ENCODE measurements at places on chromosomes 2 and 18.

GRCh38 chr2:98252038-98252773, 94.0 kb upstream of the CNGA3 start:
- no peak for ATAC-seq

- ATAC-seq: peak; percentile 50
Measured at GRCh38 chr2:97745474-97746174, 32.2 kb downstream of the ZAP70 start.

GRCh38 chr2:41836948-41837347, 210.9 kb upstream of the PKDCC start:
- ATAC-seq: no peak

DNA sequence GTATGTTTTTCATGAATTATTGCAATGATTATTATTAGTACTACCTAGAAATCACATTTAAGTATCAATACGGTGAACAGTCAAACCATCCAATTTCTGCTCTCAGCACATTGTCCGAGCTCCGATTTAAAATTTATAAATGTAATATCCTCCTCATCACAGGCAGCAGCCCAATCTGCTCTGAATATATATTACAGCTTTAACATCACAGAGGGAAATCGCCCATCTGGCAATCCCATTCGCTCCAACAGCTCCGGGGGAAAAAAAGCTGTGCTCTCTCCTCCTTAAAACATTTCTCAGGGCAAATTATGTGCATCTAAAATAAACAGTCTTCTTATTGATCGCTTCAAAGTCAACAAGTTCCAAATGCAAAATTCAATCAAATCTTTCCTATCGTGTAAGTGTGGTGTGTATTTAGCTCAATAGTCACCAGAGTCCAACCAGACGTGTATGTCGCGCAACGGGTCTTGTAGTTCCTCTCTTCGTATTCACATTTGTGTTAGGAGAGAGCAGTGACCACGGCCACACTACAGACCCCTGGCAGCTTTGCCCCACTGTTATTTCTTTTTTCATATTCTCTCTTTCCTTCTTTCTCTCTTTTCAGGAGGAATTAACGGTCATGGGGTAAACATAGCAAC, 2.4 kb downstream of the FIGN start:
- ATAC-seq: no peak

DNA sequence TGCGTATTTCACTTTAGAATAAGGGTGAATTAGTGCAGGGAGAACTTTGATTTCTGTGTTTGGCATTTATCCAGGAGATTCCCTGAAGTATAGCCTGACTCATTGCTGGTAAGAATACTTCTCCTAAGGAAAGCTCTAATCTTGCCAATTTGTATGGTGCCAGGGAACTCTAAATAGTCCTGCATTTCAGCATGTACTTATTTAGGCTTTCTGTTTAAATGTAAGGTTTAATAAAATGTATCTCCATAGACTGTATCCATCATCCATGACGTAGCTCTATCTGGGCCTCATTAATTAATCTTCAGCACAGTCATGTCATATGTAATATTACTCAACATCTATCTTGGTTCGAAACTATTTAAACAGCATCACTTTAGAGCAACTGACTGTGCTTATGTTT, 127.7 kb downstream of the DOK6 start:
- ATAC-seq: no peak

GRCh38 chr2:36800381-36800780, 103.9 kb downstream of the VIT start:
- no peak for ATAC-seq

GRCh38 chr2:61404438-61404837, 66.4 kb downstream of the USP34 start:
- ATAC-seq: no peak

DNA sequence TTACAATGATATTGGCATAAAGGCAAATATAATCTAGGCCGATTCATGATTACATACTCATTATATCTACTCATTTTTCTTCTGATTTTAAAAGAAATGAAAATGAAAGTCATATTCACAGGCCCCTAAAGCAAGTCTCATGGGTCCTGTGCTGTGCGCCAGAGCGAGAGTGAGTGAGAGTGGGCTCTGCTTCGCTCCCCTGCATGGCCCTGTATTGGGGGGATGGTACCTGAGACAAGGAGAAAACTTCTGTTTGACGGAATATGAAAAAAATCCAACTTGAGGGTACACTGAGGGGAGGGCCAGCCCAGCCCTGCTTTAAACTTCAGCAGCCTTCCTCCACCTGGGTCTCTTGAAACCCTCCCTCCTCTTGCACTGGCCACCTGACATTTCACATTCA, 81.4 kb upstream of the RGPD5 start:
- ATAC-seq: no peak

DNA sequence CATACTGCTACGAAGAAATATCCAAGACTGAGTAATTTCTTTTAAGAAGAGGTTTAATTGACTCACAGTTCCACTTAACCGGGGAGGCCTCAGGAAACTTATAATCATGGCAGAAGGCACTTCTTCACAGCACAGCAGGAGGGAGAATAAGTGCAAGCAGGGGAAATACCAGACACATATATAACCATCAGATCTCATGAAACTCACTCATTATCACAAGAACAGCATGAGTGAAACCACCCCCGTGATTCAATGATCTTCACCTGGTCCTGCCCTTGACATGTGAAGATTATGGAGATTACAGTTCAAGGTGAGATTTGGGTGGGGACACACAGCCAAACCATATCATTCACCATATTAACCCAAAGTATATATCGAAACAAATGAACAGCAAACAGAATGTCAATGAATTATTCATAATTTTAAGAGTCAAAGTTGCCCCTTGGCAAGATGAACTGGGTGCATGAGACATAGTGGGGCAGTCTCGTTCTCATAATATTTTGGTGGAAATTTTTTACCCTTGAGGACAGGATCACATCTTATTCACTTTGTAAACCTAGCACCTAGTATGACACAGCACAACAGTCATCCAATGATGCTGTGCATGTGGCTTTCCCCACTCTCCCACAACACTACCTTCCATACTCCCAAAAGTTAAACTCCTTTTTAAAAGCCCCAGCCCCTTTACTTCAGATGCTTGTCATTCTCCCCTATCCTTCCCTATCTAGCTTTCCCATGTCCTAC, 425.3 kb downstream of the ZEB2 start:
- ATAC-seq: no peak

DNA sequence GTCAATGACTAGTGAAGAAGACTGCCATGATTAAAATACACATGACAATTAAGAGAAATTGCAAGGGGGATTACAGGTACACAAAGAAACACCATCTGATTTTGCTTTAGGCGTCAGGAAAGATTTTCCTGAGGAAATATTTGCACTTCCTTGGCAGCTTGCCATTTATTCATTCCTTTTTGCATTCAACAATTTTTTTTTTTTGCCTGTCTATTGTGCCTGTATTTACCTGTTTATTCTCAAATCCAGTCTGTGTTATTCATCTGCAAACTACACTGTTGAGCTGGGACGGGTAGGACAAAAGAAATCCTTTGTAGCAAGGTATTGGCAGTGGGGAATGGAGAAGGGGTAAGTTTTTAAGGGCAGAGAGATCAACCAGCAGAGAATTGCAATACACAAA, 31.8 kb downstream of the SMAD2 start:
- ATAC-seq: no peak

DNA sequence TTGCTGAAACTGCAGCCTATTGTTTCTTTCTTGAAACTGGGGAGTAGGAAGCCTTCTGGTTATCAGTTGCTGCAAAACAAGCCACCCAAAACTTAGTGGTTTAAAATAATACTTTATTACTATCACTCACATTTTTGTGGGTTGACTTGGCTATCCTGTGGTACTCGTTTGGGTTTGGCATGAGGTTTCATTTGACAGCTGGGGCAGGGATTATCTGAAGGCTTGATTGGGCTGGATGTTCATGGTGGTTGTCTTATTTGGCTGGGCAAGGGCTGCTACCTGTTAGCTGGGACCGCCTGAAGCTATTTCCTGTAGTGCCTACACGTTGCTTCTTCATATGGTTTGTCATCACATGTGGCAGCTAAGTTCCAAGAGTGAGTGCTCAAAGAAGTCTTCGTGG, 122.3 kb downstream of the PLCL1 start:
- no peak for ATAC-seq

DNA sequence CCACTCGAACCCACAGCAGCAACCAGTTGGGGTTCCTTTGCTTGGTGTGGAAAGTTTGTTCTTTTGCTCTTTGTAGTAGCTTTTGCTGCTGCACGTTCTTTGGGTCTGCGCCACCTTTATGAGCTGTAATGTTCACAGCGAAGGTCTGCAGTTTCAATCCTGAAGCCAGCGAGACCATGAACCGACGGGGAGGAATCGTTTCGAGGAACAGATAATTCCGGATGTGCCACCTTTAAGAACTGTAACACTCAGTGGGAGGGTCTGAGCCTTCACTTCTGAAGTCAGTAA, 14.3 kb downstream of the GPR17 start:
- ATAC-seq: no peak

GRCh38 chr2:113692698-113693428, 63.6 kb downstream of the SLC35F5 start:
- no peak for ATAC-seq

DNA sequence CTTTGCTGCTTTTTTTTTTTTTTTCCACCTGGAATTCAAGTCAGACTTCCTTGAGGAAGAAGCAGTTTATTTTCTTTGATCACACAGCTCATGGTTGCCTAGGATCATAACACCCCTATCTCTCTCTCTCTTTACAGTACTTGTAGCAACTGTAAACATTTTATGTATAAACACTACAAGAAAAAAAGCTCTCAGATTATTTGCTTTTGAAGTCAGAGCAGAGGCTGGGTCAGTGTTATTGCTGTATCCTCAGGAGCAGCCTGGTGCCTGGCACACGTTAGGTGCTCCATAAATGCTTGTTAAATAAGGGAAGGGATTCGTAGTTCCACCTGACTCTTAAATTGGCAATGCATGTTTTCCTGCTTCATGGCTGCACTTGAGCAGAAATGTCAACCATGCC, 221.2 kb downstream of the TGIF1 start:
- no peak for ATAC-seq

DNA sequence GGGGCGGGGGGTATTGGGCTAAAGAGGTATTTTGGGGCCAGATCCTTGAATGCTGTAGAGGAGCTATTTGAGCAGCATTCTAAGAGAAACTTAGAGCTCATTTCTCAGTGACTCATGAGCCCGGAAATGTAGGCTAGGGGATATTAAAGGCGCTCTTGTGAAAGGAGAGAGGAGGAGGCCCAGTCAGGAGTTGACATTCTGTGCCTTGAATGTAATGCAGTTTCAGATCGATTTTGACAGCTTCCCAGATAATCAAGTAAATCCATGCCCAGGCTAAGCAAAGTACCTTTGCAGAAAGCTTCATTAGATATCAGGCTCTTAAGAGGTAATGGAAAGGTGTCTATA, 1.5 kb downstream of the CAB39 start:
- ATAC-seq: peak; percentile 47

- ATAC-seq: no peak
Measured at GRCh38 chr2:119434664-119435063, 3.0 kb downstream of the TMEM37 start.

- peak; percentile 35 for ATAC-seq
Measured at GRCh38 chr2:108637304-108637669, 82.0 kb upstream of the RANBP2 start.

- ATAC-seq: no peak
Measured at GRCh38 chr18:56380685-56381084, 257.7 kb downstream of the TXNL1 start.

DNA sequence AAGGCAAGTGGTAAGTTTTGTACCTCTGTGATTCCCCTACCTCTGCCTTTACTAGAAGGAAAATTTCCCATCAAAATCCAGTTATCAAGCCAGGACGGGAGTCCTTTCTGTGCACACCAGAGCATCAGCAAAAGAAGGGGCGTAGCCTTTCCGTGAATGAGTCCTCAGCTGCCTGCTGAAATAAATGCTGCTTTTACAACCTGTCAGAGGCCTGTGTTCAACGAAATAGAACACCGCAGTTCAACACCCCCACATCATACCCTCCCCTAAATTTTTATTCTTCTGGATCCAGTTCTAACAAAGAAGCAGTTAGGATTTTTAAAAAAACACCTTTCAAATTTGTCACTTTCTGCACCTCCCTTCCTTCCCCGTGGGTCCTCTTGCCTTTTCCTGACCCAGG, 135.8 kb downstream of the SETBP1 start:
- ATAC-seq: no peak

DNA sequence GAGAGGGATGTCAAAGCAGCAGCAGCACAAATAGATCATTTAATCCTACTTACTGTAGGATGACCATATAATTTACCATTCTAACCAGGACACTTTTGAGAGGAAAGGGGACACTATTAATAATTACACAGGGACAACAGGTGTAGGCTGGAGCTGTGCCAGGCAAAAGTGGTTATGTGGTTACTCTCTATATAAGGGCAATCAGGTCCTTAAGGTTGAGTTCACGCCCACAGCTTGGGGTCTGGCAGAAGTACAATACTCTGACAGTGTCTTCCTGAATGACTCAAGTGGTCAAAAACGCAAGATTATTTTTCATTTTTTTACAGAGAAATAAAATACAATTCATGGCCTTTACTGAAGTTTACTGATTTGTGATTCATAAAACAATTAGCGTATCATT, 2.8 kb downstream of the PREPL start:
- no peak for ATAC-seq

- ATAC-seq: no peak
Measured at GRCh38 chr2:197628043-197628500, 47.3 kb downstream of the RFTN2 start.

DNA sequence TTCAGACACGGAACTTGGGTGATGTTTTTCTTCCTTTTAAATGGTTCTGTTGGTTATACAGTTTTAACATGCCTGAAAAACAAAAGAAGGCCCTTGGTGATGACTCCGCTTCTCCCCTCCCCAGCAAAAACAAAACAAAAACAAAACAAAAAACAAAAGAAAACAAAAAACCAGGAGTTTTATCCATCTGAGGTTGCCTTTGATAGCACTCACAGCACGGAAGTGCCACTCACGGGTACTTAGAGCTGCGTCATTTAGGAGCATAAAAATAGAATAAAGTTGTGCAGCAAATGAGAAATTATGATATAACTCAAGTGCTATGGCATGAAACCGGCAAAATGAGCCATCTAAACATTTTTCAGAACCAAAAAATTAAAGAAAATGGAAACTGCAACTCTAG, 57.7 kb downstream of the ZEB2 start:
- no peak for ATAC-seq

DNA sequence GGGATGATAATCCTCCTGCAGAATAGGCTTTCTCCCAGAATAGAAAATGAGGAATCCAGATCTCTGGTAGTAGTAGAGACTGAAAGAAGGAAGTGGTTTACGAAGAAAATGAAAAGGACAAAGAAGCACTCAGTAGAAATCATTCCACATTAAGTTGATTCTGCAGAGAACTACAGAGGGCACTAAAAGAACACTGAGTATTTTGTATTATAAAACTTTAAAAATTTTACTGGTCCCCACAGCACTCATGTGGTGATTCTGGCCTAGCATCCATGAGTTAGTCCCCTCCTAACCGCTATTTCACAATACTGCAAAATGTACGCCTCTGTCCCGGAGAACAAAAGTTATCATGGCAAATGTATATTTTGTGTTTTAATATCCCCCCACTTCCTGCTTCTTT, 42.9 kb upstream of the SLC35F5 start:
- no peak for ATAC-seq

- ATAC-seq: peak; percentile 47
Measured at GRCh38 chr18:5444269-5444668, 99.5 kb downstream of the EPB41L3 start.
